ENCODE measurements at places on chromosomes 6 and 20.
A peak's percentile ranks its signal among the peaks of the same experiment; 100 is the strongest.

DNA sequence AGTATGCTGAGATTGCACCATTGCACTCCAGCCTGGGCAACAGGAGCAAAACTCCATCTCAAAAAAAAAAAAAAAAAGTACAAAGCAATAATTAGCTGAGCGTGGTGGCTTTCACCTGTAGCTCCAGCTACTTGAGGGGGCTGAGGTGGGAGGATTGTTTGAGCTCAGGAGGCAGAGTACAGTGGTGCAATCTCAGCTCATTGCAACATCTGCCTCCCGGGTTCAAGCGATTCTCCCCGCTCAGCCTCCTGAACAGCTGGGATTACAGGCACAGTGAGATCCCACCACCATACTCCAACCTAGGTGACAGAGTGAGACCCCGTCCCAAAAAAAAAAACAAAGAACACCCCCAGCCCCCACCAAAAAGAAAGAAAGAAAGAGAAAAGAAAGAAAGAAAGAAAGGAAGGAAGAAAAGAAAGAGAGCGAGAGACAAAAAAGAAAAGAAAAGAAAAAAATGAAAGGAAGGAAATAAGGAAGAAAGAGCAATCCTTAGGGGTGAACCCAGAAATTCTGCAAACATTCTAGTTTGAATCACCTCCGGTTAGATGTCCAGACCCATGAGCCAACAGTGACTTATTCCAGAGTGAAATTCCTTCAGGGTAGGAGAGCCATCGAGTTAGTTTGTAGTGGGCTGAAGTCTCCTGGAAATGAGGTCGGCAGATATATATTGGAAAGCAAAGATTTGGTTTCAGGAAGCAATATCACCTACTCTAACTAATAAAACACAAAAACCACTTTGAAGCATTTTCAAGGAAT lies 3.2 kb upstream of the RIPOR3 start:
- DNase-seq: no peak

DNA sequence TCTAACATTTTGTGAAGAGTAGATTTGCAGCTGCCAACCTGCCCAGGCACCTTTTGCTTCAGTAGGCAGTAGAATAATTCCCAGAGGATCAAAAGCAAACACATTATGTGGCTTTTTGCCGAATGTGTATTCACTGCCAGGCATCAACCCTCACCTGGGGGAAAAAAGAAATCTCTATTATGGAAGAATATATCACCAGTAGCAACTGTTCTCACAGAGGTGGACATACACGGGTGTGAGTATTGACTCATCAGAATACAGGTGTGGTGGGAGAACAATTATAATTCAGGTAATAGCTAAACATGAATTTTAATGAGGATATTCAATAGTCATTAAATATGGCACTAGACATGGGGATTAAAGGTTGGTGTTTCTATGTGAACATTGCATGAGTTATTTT lies 910.7 kb downstream of the TFAP2A start:
- DNase-seq: no peak

DNA sequence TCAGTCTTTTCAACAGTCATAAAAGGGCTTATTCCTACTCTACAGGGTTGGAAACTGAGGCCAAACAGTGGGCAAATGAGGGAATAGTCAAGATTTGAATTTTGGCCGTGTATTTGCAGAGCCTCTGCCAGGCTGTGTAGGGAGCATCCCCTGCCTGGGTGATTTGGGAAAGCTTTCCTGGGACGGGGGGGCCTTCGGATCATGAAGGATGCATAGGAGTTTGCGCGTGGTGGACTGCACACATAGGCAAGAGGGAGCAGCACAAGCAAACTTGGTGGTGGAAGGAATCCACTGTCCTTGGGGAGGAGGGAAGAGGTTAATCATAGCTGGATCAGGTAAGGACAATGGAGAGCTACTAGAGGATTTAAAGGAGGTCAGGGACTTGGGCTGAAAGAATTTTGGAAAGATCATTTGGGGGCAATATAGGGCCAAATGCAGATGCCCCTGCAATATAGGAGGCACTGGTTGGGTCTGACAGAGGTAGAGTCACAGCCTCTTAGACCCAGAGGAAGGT lies 2.5 kb downstream of the PTPRA start:
- no peak for DNase-seq

GRCh38 chr6:84222426-84222825 lies 5.0 kb downstream of the CEP162 start:
- DNase-seq: no peak

DNA sequence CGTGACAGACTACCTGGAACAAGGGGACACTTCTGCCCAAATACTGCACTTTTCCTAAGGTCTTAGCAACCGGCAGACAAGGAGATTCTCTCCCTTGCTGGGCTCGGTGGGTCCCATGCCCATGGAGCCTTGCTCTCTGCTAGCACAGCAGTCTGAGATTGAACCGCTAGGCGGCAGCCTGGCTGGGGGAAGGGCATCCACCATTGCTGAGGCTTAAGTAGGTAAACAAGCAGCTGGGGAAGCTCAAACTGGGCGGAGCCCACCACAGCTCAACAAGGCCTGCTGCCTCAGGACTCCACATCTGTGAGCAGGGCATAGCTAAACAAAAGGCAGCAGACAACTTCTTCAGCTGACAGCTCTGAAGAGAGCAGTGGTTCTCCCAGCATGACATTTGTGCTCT lies 87.8 kb upstream of the ASCC3 start:
- no peak for DNase-seq

DNA sequence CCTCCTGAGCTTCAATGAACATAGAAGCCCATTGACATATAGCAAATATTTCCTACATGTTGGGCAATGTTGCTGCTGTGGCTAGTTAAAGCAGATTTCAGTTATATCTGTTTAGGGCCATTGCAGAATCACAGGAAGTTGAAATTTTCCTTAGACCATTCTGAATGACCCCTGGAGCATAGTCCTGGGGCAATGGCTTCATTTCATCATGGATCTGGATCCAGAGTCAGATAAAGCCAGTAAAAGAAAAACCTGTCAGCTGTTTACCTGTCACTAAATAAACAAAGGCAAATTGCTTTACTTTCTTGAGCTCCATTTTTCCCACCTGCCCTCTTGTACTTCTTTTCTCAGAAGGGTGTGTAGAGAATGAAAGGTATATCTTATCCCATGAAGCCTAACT lies 494.0 kb upstream of the MAP3K7 start:
- DNase-seq: no peak

DNA sequence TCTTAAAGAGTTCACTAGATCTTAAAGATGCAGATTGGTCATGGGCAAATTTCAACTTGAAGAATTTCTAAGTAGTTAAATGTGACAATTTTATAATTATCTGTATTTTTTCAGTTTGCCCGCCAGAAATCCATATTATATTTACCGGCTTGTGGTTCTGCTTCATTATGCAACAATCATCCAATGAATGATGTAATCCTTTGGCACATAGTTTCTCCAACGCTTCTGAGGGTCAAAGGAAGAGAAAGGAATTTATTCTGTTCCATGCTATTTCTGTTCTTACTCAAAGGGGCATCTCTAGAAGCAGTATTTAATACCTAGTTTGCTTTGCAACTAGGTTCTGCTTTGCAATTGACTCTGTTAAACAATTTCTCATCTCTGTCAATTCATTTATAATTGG lies 359.3 kb upstream of the PLCB4 start:
- DNase-seq: no peak

GRCh38 chr6:13923527-13924145 lies 1.1 kb upstream of the RNF182 start:
- no peak for DNase-seq

GRCh38 chr6:15508441-15508871 lies 154.4 kb downstream of the DTNBP1 start:
- DNase-seq: no peak

DNA sequence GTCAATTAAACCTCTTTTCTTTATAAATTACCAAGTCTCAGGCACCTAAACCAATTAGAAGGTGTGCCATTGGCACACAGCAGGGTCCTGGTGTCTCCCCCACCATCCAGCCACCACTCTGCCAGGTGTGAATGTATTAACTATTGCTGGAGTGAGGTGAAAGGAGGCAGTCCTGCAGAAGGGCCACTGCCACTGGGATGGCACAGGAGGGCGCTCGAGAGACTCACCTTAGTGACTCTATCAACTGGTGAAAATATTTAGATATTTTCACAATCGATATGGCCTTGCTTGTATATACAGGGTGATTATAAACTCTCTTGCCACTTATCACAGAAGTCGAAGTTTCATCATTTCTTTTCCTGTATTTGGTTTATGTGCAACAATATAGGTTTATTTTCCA lies 145.6 kb upstream of the ESR1 start:
- no peak for DNase-seq

DNA sequence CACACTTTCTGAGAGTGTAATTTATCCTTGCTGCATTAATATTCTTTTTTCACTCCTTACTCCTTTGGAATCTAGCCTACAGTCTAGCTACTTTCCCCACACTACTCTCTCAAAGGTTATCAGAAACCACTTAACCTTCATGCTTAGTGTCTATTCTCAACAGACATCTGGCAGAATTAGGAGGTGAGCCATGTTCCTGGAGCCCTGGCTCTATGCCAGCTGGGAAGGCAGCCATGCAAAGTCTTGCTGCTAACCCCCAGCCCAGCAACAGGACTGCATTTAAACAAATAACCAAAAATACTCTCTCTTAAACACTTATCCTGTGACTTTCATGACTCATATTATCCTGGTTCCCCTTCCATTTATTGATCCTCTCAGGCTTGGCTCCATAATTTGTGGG lies 260.2 kb downstream of the BCKDHB start:
- peak; percentile 93 for DNase-seq

GRCh38 chr6:156767603-156768467 lies 9.3 kb upstream of the ARID1B start:
- DNase-seq: no peak

DNA sequence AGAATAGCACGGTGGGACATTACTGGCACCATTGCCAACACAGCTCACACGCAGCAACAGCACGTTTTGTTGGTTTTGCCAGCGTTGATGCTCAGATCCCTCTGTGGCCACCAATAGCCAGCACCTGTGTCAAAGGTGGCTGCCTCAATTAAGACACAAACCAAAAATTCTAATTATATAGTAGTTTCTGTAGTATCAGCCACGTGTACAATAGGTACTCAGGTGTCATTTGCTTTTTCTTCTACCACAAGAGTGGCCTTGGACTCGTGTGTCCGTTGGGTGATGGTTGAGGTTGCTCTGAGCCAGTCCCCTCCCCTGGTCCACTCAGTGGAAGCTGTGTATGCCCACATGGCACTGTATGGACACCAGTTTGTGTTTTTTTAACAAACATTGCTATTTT lies 105.1 kb downstream of the CARMIL1 start:
- DNase-seq: no peak

All from DMS 273 treated with DMSO at 0.1 percent for 48 hours (cell line).